ENCODE measurements at places on chromosomes 11 and 22. TPM values are rescaled to one million over a fixed set of nuclear protein-coding genes. Genes with fewer than 3 reads are reported as not detected.

BRSK2 gene
- 34.5 TPM for total RNA-seq

GLYATL2 gene
- total RNA-seq: 0.20 TPM

DDIAS gene
- total RNA-seq: 21.7 TPM

TRIM66 gene
- total RNA-seq: 7.8 TPM

SCGB1D4 gene
- not detected for total RNA-seq

LTBP3 gene
- total RNA-seq: 23.6 TPM

OR52I2 gene
- total RNA-seq: not detected

SCGB2A2 gene
- total RNA-seq: not detected

- H3K4me3 ChIP-seq: no peak overlapping the region
- no peaks in the 10 kb centered on the region for H3K36me3 ChIP-seq
- H3K27me3 ChIP-seq: no peaks in the 10 kb centered on the region
- peaks cover 5% of the 10 kb centered on the region for H3K4me1 ChIP-seq
These were observed 7.8 kb downstream of the MYEOV start for GRCh38 chr11:69301455-69302401.

- H3K4me3 ChIP-seq: no peak overlapping the region
- no peak for DNase-seq
- H3K36me3 ChIP-seq: no peaks in the 10 kb centered on the region
- H3K27ac ChIP-seq: no peak overlapping the region
- H3K4me1 ChIP-seq: peaks cover 8% of the 10 kb centered on the region
These were observed 484.7 kb upstream of the CNTN5 start for GRCh38 chr11:98536023-98536422.

DNA sequence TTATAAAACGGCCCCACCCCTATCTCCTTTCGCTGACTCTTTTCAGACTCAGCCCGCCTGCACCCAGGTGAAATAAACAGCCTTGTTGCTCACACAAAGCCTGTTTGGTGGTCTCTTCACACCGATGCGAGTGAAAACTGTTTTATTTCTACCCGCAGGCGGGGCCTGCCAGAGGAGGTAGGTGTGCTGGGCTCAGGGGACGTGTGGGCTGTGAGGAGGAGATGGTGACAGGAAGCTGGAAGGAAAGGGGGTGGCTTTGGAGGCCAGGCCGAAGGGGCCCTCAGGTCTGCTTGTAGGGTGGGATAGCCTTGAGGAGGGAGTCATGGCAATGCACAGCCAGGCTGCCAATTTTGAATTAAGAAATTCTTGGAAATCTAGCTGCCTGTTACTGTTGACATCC is 21.3 kb upstream of the KRTAP5-7 start:
- peak overlapping the region; percentile 51 for H3K27ac ChIP-seq
- H3K4me3 ChIP-seq: no peak overlapping the region
- H3K36me3 ChIP-seq: peaks cover 49% of the 10 kb centered on the region
- peaks cover 22% of the 10 kb centered on the region for H3K4me1 ChIP-seq

DNA sequence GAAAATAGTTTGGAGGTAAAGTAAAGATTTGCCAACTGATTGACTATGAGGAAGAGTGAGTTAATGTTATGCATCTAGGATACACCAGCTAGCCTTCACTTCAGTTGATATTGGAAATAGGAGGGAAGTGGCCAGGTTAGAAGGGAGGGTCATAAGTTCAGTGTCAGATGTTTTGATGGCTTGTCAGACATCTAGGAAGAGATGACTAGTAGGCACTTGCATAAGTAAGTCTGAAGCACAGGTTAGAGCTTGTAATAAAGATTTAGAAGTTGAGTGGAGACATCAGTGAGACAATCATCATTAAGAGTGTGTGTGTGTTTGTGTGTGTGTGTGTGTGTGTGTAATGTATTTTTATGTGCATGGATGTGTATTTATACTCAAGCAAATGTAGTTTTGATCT is 146.1 kb downstream of the OR4C45 start:
- no peak overlapping the region for H3K4me3 ChIP-seq
- DNase-seq: no peak
- H3K27me3 ChIP-seq: peaks cover 7% of the 10 kb centered on the region
- H3K27ac ChIP-seq: no peak overlapping the region
- H3K36me3 ChIP-seq: peaks cover 40% of the 10 kb centered on the region

DNA sequence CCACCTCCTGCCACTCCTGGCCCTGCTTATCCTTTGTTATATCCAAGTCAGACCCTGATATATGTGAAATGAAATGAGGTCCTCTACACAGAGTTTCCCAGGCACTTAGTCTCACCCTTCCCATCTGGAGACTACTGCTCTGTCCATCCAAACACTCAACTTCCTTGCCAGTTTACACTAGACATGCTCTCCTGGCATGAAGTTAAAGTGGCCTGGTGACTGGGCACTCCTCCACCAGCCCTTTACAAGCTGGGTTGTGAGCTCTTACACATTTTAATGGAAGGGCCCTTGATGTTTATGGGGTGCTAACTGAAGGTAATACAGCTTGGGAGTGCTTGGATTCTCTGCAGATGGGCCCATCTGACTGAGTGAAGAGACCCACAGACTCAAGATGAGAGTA is 216.1 kb upstream of the NARS2 start:
- H3K36me3 ChIP-seq: no peaks in the 10 kb centered on the region
- DNase-seq: no peak
- no peak overlapping the region for H3K27ac ChIP-seq
- peaks cover 2% of the 10 kb centered on the region for H3K4me1 ChIP-seq

DNA sequence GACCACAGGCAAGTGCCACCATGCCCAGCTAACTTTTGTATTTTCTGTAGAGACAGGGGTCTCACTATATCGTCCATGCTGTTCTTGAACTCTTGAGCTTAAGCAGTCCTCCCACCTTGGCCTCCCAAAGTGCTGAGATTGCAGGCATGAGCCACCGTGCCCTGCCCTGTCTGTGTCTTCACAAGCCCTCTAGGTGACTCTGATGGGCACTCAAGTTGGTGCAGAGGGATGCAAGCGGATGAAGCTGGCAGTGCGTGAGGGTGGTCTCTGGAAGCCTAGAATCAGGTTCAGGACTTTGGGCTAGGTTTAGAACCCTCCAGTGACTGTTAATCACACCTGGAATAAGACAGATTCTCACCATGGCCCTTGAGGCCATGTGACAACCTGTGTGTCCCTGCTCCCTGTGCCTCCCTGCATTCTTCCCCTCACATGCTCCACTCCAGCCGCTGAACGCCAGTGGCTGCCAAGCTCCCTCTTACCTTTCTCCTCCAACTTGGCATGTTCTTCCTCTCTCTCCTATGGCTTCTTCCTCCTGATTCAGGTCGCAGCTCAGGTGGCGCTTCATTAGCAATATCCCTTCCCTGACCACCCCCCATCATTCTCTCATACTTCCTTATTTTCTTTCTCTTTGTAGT is 242.3 kb upstream of the TBCEL start:
- H3K36me3 ChIP-seq: no peaks in the 10 kb centered on the region
- H3K27ac ChIP-seq: no peak overlapping the region
- H3K4me1 ChIP-seq: peaks cover 45% of the 10 kb centered on the region
- H3K27me3 ChIP-seq: no peaks in the 10 kb centered on the region
- DNase-seq: no peak

- H3K27me3 ChIP-seq: no peaks in the 10 kb centered on the region
- no peak for DNase-seq
- H3K4me3 ChIP-seq: no peak overlapping the region
These were observed 3.1 kb downstream of the SLC25A22 start for GRCh38 chr11:794766-795633.

DNA sequence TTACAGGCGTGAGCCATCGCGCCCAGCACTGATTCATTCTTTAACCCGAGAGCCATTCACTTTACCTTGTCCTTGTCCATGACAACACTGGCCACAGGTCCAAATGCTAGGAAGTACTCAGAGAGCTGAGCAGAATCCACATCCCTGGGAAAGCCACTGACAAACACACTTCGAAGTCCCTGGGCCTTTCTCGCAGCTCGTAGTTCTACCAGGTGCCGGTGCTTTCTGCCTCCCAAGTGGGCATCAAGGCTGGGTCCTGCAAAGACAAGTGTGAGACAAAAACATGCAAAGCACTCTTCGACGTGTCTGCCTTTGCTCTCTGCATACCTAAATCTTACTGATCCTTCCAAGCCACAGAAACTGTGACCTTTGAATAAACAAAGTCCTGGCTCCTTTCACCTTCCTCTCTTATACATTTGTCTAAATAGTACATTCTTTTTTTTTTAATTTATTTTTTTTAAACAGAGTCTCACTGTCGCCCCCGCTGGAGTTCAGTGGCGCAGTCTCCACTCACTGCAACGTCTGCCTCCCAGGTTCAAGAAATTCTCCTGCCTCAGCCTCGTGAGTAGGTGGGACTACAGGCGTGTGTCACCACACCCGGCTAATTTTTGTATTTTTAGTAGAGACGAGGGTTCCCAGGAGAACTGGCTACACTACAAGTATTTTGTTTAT is 2.2 kb downstream of the TUT1 start:
- H3K27me3 ChIP-seq: no peaks in the 10 kb centered on the region
- peaks cover 19% of the 10 kb centered on the region for H3K4me1 ChIP-seq
- peaks cover 33% of the 10 kb centered on the region for H3K36me3 ChIP-seq
- no peak for DNase-seq

GRCh38 chr11:721741-722345 is 15.8 kb downstream of the EPS8L2 start:
- H3K36me3 ChIP-seq: no peaks in the 10 kb centered on the region
- no peak for DNase-seq

- no peak for DNase-seq
- H3K4me1 ChIP-seq: 0 out of 2 replicates have a peak, but pooled peaks cover 4% of the 10 kb centered on the region
- H3K27ac ChIP-seq: no peak overlapping the region
- H3K36me3 ChIP-seq: no peaks in the 10 kb centered on the region
These were observed 9.8 kb downstream of the APOL5 start for GRCh38 chr22:35727436-35727835.

GRCh38 chr11:108135845-108136544 is 14.6 kb downstream of the ACAT1 start:
- peaks cover 18% of the 10 kb centered on the region for H3K36me3 ChIP-seq
- DNase-seq: no peak

GRCh38 chr11:21295508-21295907 is 626.1 kb downstream of the NELL1 start:
- H3K36me3 ChIP-seq: peaks cover 19% of the 10 kb centered on the region
- H3K27ac ChIP-seq: 0 out of 2 replicates have a peak overlapping the region, but pooled peaks have one; percentile 1
- no peaks in the 10 kb centered on the region for H3K27me3 ChIP-seq

GRCh38 chr11:68821670-68822069 is 20.0 kb downstream of the CPT1A start:
- H3K36me3 ChIP-seq: no peaks in the 10 kb centered on the region
- H3K27me3 ChIP-seq: no peaks in the 10 kb centered on the region
- no peak overlapping the region for H3K4me3 ChIP-seq
- DNase-seq: no peak
